ENCODE measurements at places on chromosomes 6 and 20.
A peak's percentile ranks its signal among the peaks of the same experiment; 100 is the strongest.

- peak; percentile 41 for DNase-seq
Measured at GRCh38 chr6:99119109-99120031, 171.6 kb upstream of the FBXL4 start.

- DNase-seq: no peak
Measured at GRCh38 chr6:124080483-124080882, 276.8 kb downstream of the NKAIN2 start.

DNA sequence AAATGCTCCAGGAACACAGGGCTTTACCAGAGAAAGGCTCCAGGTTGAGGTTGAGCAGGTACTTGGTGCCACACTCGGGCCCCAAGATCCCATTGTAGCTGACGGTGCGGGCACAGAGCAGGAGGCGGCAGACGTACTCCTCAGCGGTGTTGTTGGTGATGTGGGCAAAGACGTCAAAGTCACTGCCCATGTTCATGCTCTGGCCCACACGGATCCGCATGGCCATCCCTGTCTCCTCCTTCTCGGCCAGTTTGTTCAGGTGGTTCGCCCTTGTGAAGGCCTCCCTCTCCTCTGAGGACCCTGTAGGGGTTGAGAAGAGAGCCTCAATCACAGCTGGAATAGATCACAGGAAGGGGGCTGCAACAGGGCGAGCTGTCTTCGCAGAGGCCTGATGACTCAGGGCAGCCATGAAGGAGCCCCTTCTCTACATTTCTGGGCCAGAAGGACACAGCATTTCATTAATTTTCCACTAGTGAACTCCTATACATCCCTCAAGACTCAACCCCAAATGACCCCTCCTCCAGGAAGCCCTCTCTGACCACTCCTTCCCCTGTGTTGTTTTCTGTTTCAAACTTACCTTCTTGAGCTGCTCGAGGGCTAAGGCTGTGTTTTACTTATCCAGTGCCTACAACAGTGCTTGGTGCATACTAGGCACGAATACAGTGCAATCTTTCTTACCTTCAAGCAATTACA, 26.8 kb downstream of the TGM2 start:
- DNase-seq: no peak

DNA sequence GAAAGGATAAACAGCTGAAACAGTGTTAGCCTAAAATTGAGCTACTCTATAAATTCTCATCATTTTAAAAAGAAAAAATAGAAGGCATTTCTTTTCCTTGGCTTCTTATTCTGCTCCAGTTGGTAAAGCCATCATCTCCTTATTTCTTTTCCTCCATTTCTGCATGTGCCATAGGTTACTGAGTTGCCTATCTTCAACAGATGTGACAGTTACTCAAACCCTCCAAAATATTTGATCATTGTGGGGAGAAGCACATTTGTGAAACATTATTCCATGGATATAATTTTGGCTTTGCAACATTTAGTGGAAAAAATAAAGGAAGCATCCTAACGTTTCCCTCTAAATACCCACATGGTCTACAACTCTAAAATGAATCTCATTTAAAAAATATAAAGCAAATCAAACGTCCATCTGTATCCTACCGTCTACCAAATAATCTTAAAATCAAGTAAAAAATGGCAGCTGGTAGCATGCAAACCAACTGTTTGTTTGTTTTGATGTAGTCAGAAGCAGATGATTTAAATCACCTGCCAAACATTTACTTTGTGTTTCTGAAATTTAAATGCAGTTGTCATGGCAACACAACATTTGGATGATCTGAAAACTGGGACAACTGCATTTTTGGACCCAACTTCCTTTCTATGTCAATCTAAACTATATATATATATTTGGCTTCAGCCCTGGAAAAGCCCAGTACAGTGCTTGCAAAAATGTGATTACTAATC, 16.8 kb upstream of the SNX9 start:
- DNase-seq: no peak

- DNase-seq: peak; percentile 92
Measured at GRCh38 chr20:31704225-31705119, 18.2 kb downstream of the BCL2L1 start.

GRCh38 chr6:46500382-46500781, 9.1 kb upstream of the RCAN2 start:
- no peak for DNase-seq

DNA sequence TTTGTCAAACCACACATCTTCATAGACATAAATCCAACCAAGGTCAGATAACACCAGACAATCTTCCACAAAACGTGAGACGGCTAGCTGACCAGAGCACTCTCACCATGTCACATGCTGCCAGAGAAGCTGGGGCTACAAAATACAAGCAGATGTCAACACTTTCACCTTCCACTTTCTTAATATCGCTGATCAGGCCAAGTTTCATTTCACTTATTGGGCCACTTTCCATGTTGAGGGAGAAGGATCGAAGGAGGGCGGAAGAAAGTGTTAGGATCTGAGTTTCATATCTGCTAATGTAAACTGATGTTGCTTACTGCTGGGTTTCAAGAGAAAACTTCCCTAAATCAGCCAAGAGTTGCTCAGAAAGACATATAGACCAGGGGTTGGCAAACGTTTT, 177.0 kb upstream of the PRDM1 start:
- no peak for DNase-seq

DNA sequence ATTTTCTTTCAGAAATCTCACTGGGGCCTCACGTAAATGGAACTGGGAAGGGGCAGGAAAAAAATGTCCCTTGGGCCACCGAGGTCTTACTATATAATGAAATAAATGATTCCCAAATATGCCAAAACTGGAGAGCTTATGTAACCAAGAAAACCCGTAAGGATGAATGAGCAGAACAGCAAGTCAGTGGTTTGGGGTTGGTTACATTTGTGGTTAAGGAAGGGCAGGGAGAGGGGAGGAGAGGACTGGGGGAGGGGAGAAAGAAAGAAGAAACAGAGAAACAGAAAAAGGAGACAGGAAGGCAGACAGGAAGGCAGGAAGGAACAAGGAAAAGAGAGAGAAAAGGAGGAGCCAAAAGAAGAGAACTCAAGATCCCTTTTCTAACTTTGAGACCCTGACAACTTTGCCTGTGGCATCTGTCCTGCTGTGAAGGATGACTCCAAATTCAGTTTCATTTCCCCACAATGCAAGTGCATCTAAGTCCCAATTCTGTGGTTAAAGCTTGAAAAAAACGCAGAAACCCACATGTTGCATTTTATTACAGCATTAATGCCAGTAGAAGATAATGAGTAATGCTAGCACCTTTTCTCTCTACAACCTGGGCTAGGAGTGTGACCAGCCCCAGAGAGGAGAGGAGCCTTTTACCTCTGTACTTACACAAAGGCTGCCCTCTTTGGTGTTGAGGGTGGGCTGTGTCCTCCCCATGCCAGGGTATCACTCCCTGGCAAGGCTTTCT, 10.8 kb upstream of the ARMC2 start:
- DNase-seq: peak; percentile 79

GRCh38 chr6:5619249-5619648, 357.9 kb downstream of the FARS2 start:
- DNase-seq: no peak

DNA sequence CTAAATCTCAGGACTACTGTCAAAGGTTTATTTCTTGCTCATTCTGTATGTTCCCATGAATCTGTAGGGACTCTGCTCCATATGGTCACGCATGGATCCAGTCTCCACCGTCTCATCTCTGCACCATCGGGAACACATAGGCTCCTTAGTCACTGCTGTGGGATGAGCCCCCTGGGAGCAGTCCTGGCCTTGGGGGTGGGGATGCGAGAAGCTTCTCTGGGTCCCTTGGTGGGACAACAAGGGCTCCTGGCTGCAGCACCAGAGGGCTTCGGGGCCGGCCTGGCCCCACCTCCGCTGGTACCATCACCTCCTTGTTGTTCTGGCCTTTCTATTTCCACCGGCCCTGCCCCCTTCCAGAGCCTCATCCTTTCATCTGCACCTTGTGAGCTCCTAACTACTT, 148.4 kb downstream of the CDH4 start:
- DNase-seq: no peak

DNA sequence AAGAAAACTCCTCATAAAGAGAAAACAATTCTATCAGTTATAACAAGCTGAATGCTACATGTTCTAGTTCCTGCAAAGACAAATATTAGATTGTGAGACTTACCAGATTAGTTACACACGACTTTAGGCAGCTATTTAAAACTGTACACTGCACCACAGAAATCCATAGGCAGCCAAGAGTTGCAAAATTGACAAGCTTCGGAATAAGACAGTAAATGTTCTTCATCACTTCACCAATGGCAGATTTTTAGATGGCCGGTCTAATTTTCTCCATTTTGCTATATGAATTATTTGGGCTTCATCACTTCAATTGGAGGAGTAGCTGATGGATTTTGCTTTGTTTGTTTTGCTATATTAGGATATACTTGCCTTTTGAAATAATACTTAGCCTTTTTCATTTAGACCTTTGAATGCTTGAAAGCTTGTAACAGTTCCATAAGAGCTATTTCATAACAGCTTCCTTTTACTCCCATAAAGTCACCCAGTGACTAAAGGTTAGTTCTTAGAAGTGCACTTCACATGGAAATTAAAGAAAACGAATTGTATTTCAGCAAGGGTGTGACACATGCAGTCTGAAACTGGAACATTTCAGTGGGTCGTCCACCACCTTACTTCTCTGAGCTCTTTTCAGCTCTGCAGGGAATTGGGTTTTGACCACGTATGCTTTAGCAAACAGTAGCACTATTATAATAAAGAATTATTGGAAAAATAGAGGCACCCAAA, at the start of gene ROS1:
ROS1 (minus strand) TSS at position 512 of the 723 bp plus-strand sequence; CDS start at position 226, 286 bp downstream.
- no peak for DNase-seq

- no peak for DNase-seq
Measured at GRCh38 chr6:21891080-21891479, 297.5 kb downstream of the SOX4 start.

GRCh38 chr6:156773935-156774852, 3.0 kb upstream of the ARID1B start:
- no peak for DNase-seq

- no peak for DNase-seq
Measured at GRCh38 chr20:11982955-11983470, 65.3 kb downstream of the BTBD3 start.

GRCh38 chr6:37820718-37821079, 1.2 kb downstream of the ZFAND3 start:
- DNase-seq: no peak

DNA sequence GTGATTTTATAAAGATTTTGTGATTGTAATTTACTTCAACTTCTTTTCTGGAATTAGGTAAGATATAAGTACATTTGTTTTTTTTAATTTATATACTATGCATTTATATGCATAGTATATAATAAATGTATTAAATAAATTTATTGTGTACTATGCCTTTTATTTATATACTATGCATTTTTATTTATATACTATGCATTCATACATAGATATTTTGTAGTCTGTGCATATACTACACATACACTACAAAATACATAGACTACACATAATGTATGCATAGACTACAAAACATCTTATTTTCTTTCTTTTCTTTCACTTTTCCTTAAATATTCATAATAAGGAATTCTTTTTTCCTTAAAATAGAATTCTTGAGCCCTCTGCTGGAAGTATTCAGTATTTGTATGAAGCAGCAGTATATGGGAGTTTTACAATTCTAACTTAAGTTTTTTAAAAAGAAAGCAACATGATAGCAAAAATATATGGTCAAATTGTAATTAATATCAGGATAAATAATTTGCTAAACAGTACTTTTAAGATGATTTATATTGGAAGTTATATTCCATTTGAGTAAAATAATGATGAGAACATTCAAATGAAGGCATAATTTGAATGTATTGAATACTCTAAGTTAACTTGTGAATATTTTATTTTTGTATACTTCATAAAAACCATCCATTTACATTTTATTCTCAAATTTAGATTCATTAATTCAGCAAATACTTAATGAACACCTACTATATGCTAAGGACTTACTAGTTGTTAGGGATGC, 129.3 kb downstream of the KLHL32 start:
- peak; percentile 1 for DNase-seq

DNA sequence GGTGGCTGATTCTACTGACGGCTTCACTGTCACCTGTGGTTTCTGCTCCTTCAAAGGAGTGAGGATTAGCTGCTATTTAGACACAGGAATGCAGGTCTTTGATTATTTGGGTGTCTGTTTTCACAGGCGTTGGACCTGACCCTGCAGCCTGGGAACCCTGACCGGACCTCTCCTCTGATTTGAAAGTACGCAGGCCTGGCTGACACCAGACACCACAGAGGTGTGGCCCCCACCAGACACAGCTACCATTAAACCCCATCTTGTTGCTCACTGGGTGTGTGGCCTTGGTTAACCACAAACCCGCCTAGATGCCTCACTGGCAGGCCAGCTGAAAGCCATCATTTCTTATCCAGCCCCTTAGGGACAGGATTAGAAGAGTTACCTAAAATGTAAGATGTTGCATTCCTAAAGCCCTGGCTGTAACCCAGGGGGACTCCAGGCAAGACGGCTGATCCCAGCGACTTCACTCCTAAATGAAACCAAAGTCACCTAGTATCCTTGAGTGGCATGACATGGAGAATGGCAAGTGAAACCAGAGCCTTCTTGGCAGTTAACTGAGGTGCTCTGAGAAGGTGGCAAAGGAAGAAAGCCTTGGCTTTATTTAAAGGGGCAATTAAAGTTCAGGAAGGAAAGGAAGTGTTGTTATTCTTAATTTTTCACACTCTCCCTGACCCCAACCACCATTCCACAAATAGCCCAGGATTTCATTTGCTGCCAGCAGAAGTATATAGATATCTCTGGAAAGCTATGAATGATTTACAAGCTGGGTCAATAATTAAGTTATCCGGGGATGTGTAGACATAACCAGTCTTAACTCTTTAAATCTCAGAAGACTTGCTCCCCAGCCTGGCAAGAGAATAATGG, 169.9 kb downstream of the QRSL1 start:
- DNase-seq: peak; percentile 98

- DNase-seq: no peak
Measured at GRCh38 chr6:142240179-142240578, 61.6 kb upstream of the ADGRG6 start.

GRCh38 chr6:70380252-70380651, 33.1 kb upstream of the FAM135A start:
- DNase-seq: no peak

DNA sequence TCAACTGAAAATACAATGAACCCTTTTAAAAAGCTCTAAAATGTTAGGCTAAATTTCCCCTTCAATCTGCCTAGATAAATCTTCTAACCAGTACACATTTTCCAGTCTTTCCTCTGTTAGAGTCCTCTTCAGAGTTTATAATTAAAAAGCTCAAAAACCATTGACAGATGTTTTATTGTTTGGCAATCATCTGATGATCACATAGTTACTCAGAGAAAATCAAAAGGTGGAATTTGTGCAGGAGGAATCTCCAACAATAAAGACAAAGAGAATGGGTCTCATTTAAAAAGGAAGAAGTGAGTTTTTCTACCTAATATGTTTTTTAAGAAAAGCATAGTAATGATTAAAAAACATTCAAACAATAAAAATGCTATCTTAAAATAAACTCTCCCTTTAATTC, 3.1 kb downstream of the TRAPPC3L start:
- no peak for DNase-seq

Data from M059J (cell line).